NCI-H2107 (cell line): ENCODE measurements at places on chromosomes 6 and 20.

DNA sequence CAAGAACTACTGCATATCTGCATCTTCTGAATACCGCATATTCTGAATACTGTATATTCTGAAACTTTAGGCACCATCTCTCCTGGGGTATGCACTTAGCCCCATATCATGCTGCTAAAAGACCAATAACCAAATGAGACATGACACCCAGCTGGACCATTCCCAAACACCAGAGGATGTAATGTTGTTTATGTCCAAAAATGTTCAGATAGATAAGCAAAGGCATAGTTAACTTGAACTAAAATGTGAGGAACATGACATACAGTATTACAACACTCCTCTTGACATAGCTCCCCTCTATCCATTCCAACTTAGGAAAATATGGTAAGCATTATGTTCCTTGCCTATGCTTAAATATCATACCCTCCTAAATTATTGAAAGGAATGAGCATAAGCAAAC lies 127.3 kb downstream of the TENT5A start:
- DNase-seq: no peak

DNA sequence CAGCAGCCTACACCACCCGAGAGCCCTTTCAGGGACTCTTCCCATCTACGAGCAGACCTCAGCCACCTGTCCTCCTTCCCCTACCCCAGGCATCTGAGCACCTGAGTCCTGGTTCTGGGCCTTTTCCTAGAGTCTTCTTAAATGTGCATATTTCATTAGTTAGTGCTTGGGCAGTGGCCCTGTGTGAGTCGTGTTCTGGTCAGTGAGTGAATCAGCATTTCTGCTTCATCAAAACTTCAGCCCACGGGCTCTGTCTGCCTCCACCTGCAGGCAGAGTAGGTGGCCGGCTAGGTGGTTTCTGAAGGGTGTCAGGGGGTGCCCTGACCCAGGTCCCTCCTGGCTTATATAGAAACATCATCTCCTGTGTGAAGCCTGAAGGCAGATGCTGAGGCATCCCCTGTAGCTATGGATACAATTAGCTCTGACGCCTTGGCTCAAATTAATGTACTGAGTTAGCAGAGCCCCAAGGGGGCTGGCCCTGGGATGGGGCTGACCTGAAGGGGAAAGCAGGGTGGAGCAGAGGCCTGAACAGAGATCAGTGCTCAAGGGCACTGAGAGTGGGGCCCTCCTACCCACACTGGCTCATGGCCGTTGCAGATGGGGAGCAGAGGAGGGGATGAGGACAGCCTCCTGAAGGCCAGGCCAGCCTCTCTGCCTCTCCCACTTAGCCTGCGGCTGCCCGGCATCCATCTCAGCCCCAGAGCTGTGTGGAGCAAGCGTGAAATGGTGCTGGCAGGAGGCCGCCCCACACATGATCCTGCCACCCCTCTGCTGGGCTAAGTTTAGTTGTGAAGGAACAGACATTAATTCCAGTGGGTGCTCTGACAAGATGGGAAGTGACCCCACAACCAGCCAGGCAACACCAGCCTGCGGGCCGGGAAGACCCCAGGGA lies 13.6 kb downstream of the IP6K3 start:
- DNase-seq: no peak

DNA sequence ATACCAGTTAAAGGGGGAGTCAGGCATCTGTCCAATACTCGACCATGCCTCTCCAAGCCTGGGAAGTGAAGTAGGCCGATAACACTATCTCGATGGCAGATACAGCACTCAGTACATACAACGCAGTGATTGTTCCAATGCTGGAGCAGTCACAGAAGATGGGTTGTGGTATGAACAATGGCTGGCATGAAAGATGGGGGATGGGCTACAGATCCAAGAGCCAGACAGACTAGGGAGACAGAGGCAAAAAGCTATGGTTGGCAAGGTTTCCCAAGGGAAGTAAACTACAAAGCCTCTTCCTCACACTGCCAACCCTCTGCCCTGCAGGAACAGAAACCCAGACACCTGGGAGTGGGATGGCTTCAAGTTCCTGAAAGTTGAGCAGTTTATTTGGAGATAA lies 19.2 kb downstream of the FKBP1A start:
- DNase-seq: no peak

GRCh38 chr6:137024237-137024990 lies 20.4 kb downstream of the IL20RA start:
- no peak for DNase-seq

DNA sequence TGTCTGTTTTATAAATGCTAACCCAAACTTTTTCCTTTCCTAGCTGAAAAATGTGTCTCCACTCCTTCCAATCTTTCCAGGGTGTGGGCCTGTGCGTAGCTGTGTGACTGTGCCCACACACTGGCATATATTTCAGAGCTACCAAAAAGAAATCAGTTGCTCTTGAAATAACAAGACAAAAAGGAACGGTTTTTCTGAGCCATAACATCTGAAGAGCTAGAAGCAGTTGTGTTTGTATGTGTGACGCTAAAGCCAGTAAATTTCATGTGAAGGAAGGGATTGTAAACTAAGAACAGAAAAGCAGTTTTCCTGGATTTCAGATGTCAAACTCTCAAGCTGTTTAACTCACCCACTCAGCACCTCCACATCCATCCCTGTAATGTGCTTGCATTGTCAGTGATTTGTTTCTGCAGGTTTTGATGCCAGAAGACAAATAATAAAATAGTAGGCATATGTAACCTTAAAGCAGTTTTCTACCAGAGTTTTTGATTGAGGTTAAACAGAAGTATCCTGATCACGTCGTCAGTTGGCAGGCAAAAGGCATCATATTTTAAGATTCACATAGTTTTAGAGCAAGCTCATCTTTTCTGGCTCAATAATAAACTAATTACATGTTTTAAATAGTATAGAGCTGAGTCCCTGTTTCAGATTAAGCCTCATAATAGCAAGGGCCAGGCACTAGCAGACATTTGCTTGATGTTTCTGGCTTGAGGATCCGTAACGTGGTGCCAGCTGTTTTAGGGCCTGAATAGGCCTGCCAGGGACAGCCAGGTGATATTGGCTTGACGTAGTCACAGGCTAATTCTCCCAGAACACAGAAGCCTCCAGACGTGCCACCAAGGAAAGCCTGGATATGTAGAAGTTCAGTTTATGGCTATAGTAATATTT lies 90.9 kb downstream of the FOXO3 start:
- DNase-seq: no peak

GRCh38 chr6:4504700-4505099 lies 271.5 kb upstream of the CDYL start:
- no peak for DNase-seq

DNA sequence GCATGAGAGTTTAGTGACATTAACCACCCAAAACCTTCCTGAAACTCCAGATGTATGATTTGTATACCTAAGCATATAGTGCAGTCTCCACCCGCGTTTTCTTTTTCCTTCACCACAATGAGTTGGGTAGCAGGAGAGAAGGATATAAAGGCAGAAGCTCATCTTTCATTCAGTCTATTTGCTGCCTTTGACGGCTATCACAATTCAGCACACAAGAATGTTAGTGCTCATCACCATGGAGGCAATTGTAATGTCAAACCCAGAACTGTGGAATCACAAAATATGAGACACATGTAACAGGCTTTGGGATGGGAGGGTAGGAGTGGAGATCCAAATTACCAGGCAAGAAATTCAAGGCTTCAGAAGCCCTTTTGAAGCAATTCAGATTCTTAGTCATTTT lies 17.6 kb downstream of the ZHX3 start:
- no peak for DNase-seq

DNA sequence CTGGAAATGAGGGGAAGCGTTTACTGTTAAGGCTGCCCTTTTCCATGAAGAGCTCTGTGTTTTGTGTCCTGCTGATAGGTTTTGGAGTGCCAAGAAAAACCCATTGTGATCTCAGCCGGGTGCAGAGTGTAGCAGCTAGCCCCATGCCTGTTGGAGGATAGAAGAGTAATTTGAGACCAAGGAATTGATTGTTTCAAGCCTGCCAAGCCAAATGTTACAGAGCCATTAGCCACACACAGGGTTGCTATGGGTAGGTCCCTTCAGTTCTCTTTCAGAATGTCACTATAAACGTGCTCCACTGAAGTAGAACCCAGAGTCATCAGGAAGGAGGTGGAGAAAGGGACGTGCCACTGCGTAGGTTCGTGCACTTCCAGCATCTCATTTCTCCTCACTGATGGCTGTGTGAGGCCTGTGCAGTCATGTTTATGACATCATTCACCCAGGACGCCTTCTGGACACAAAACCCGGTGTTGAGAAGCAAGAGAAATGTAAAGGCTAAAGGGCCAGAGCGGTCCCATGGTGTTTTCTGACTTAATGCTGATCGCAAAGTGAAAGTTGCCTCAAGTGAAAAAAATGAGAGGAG lies 6.6 kb downstream of the GMPR start:
- peak; percentile 22 for DNase-seq

DNA sequence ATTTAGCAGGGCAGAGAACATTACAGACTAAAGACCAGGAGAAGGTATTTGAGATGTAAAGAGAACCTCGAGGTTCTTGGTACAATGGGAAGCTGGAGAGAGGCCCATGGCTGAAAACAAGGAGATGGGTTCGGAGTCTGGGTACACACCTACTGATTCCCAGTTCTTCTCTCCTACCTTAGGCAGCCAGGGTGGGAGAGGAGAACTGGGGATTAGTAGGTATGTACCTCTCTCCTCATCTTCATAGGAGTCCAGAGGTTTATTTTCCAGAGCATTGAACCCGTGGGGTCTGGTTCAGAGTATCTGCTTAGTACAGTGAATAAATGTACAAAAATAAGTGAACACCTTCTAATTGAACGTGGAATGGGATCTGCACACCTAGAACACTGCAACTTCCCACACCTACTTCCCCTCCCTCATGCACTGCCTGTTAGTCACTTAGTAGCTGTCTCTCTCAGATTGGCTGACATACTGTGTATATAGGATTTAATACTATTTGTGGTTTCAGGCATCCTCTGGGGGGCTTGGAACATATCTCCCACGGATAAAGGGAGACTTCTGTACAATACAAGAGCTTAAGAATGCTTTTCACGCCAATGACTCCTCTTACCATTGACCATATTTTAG lies 23.5 kb upstream of the NUP153 start:
- no peak for DNase-seq

DNA sequence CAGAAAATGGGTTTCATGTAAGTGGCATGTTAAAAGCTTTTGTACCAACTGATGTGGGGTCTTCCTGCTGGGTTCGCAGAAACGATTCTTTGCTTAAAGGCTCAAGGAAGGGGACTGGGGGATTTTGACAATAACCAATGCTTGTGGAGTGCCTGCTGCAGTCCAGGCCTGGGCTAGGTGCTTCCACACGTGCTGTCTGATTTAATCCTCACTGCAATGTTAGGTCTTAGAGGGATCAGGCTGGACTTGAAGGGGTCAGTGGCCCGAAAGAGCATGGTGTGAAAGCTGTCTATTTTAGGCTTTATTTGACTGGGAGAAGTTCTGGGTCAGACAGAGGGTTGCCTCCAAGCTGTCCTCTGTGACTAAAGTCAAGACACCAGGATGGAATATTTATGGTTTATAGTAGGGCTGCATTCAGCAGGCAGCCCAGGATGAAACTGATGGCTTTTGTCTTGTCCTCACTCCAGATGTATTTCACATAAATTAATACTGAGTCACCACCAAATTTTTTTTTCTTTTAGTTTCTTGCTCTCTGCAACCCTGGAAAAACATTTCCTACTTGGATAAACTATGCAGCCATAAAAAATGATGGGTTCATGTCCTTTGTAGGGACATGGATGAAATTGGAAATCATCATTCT lies 219.1 kb downstream of the ZMYND8 start:
- no peak for DNase-seq

DNA sequence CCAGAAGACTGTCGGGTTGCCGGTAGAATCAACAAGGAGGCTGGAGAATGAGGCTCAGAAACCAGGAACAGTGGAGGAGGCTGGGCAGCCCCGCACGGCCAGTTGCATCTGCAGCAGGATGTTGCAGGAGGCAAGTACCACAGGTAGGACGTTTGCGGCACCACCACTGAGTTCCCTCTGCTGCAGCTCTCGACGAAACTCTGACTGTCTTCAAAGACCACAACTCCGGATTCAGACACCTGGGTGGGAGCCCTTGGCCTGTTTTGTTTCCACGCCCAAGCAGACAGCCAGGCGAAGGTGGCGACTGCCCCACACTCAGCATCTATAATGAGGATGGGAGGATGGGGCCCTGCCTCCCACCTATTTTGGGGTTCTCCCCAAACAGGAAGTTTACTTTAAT lies 218.2 kb downstream of the ZDHHC14 start:
- DNase-seq: no peak

DNA sequence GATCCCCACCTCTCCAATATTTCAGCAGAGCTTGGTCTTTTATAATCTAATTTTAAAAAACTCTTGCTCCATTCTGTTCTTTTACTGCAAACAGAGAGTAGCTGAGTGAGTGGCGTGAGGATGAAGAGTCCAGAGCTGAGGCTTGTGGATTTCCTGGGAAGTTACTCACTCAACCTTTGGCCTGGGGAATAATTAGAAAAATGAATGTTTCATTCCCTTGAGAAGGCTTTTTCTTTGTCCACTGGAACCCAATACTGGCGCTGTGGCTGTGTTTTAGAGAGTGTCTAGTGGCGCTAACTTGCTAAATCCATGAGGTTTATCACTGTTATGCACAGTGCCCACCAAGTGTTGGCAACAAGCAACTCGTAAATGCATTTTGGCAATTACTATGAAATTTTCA lies 251.5 kb downstream of the HIVEP2 start:
- no peak for DNase-seq

DNA sequence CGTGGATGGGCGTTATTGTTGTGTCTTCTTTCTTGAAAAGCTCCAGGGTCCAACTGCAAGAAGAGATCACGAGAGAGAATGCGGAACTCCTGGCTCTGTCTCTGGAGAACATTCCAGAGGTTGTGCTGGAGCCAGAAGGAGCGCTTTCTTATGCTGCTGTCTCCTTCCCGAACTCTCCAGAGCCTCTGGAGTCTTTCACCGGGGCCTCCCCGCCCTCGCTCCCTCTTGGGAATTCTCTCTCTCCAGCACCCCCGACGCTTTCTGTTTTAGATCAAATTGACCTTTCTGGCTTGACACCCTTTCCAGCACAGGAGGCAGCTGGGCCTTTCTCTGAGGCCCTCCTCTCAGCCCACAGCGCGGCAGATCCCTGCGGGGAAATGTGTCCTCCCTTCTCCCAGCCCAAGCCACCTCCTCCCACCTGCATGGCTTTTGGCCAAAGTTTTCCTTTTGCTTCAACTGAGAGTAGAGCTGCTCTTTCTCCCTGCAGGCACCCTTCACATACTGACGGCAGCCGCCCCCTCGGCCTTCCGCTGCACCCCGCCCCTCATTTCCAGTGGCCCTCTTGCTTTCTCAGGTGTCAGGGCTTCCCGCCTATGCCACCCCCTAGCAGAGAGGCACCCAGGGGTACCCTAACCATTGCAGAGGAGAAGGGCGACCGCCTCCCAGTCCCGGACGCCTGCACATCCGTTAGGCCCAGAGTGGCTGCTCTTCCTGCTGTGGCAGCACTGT lies 6.6 kb upstream of the CCR6 start:
- DNase-seq: peak; percentile 11

DNA sequence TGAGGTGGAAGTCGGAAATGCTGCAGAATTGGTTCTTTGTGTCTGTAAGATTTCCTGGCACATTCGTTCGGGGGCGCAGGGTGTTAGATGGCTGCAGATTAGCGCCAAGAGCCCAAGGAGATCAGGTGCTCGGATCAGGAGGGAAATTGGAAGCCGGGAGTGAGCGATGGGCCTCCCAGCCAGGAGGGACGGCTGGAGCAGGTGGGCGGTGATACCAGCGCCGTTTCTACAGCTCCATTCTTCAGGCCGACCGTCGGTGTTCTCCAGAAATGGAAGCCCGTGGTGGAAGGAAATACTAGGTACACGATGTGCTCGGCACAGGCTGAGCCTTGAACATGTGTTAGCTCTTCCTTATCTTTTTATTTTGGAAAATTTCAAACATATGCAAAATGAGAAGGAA lies 6.5 kb downstream of the SIRPA start:
- no peak for DNase-seq
